ENCODE measurements at places on chromosomes 7 and 10.
A peak's percentile ranks its signal among the peaks of the same experiment; 100 is the strongest.

GRCh38 chr10:114754445-114755320, 66.9 kb upstream of the FHIP2A start:
- peak; percentile 59 for DNase-seq

- DNase-seq, result no peak
These were observed 78.1 kb downstream of the HDAC9 start for GRCh38 chr7:18573410-18574234.

- DNase-seq, result peak; percentile 72
These were observed 579.8 kb downstream of the PARD3 start for GRCh38 chr10:34235164-34235832.

DNA sequence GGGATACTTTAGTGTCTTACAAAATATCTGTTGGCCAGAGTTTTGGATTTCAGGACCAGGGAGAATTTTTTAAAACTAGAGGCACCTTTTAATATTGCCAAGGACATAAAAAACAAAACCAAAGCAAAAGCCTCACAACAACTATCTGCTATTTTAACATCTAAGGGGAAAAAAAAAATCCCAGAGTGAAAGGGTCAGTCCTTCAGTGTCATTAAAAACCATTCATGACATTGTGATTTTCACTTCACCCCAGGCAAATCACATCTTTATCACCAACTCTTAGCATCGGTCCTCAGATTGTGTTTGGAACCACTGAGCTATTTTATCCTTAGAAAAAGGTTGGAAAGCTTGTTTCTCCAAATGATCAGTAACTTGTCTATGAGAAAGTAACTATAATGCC, 10.7 kb downstream of the CEP41 start:
- no peak for DNase-seq

DNA sequence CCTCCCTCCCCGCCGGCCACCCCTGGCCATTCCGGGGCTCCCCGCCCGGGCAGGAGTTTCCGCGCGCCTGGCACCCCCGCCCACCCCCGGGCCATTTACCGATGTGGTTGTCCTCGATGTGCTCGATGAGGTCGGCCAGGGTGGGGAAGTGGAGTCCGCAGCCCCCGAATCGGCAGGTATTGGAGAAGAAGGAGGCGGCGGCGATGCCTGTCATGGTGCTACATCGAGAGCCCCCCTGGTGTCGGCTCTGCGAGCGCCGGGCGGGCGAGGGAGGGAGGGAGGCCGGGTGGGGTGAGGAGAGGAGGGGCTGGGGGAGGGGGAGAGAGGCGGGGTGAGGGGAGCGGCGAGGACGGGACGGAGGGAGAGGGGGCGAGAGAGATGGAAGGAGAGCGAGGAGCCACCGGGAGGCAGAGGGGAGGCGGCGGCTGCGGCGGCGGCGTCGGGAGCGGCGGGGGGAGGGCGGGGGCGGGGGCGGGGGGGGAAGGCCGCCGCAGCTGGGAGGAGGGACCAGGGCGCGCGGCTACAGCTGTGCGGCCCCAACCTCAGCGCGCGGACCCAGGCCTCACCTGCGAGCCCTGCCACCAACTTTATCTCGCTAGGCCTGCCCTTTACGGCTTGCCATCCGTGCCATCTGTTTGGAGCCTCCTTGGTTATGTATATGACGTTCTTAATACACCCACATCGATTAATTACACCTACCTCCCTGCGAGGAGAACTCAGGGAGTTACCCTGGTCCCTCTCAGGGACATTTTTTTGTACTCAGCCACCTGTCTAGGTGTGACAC, at the start of gene JAZF1:
JAZF1 (minus strand) TSS at position 432 of the 784 bp plus-strand sequence.
- DNase-seq, result peak; percentile 41

- DNase-seq, result no peak
These were observed 67.3 kb upstream of the PDZD8 start for GRCh38 chr10:117442521-117442920.

- peak; percentile 84 for DNase-seq
These were observed 2.1 kb downstream of the MXI1 start for GRCh38 chr10:110209454-110209925.

DNA sequence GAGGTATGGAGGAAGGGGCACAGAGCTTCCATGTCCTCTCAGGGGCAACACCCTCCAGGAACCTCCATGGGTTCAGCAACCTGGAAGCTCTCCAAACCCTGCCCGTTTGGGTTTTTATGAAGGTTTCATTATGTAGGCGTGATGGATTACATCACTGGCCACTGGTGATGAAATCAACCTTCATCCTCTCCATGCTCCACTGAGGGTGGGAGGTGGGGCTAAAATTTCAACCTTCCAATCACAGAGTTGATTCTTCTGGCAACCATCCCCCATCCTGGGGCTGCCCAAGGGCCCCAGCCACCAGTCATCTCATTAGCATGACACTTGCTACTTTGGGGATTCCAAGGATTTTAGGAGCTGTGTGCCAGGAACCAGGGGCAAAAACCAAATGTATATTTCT, 90.1 kb downstream of the TEX36 start:
- no peak for DNase-seq
